H4 (cell line): ENCODE measurements at places on chromosomes 7 and 10.

DNA sequence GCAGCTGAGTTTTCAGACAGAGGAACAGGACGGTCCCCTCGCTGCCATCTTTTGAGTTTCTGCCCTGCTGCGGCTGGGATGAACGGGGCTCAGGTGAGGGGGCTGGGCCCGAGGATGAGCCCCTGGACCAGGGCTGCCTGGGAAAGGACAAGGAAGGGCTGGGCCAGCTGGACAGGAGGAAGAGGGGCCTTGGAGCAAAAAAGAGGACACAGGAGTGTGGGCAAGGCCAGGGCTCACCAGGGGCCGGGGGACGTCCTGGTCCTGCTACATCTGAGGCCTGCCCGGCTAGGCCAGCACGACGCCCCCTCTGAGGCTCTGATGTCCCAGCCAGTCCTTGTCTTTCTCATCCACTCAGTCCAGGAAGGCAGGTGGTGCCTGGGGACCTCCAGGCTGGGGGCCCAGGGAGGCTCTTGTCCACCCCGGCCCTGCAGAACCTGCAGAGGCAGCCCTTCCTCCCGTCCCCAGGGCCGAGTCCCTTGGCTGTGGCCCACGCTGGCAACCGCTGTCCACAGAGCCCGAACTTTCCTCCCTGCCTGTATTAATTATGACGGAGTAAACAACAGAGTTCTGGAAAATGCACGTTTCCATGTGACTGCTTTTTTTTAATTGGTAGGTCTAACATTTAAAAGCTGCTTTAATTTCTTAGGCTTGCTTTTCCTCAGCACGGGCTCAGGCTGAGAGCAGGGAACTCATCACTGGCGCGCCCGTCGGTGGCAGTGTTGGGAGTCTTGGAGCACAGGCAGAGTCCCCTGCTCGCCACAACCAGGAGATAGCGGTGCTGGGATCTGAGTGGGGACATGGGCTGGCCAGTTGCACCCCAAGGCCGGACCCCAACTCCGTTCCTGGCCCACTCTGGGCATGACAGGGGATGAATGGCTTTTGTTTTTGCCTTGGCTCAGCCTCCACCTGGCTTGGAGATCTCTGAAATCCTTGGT lies 187.7 kb downstream of the ELFN1 start:
- no peak for DNase-seq

DNA sequence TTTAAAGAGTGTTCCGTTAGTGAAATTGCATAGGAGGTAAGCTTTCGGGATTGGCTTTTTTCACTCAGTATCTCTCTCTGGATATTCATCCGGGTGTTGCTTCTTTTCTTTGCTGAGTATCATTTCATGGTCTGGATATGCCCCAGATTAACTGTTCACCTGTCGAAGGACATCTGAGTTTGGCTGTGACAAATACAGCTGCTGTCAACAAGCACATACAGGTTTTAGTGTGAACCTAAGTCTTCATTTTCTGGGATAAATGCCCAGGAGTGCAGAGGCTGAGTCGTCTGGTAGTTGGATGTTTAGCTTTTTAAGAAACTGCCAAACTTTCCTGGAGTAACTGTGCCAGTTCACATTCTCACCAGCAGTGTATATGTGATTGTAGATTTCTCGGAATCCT lies 5.6 kb downstream of the DOCK1 start:
- no peak for DNase-seq

DNA sequence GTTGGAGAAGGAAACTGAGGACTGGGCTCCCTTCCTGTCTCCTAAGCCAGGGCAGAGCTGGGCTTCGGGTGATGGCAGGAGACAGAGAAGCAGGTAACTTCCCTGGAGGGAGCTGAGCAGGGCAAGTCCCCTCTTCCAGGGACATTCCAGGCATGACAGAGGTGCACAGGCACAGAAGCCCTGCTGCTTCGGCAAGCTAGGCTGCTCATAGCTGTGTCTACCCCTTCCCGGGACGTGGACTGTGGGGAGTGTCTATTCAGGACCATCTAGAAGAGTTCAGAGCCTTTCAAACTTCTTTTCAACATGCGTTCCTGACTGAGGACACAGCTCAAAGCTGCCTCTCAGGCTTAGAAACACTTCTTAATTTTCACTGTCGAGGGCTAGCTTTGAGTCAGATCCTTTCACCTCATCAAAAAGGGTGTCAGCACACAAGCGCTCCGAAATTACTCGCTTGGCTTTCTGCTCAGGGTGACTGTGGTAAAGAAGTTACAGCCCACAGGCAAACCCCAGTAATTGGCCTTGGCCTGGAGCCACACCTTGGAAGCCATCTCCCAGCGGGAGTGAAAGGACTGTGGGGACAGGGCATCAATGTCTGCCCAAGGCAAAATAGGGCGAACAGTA lies 63.7 kb upstream of the STEAP1B start:
- peak; percentile 82 for DNase-seq

- no peak for DNase-seq
Observed at GRCh38 chr10:64156166-64156565, 635.0 kb downstream of the REEP3 start.

- peak; percentile 66 for DNase-seq
Observed at GRCh38 chr7:81367326-81367931, 402.4 kb downstream of the HGF start.

DNA sequence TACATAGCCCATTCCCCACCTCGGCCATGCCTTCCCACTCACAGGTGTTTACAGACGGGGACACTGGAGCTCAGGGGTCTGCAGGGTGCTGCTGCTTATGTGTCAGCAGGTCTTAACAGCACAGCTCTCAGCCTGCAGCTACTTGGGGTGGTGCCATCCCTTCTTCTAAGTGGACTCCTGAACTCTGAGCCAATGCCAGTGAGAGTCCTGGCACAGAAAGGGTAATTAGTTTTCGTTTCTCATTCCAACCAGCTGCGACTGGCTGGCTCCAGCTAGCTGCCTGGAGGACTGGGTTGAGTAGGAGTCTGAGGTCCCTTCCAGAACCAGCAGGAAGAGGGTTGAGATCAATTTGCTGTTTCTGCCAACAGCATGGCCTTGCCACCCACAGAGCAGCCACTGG lies 88.3 kb upstream of the AGK start:
- peak; percentile 21 for DNase-seq

DNA sequence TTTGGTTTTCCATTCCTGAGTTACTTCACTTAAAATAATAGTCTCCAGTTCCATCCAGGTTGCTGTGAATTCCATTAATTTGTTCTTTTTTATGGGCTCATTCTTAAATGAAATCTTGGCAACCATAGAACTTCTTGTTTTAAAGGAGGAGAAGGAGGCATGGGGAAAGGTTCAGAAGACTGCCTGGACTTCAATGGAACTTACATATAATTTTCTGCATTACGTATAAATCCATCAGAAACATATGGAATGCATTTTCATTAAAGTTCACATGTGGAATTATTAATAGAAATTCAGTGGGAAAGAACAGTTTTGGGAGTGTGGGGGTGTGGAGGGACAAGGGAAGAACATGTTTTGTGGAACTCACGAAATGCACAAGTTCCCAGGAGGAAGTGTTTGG lies 176.6 kb upstream of the PRKCQ start:
- DNase-seq: no peak

DNA sequence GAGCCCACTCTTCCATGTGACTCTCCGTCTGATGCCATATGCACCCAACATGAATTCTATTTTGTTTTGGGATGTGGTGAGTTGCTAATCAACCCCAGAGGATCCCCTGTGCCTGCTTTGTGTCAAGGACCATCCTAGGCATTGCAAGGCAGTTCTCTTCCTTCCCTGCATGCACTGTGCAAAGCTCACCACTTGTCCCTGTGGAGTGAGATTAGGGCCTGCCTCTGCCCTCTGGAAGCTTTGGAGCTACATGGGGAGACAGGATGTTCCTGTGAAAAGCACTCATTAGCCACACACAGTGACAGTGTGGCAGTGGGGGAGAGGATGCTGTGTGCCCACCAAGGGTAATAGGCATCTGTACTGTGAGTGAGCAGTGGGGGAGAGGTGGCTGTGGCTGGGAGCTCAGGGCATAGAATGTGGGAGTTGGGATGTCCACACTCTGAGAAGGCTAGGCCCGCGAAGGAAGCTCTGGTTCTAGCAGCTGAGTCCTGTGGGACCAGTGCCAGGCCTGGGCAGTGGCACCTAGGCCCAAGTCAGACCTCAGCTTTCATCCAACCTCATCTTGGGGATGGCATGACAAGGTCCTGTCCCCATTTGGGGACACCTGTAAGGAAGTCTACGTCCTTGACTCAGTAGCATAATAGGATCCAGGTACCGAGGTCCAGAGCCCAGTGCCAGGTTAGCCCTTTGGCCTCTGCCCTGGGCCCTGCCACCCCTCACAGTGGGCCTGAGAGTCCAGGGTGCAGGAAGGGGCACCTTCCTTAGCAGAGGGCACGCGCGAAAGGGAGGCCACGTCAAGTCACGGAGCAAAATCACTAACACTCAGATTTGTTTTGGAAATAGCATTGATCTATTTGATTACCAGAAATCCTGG lies 6.6 kb downstream of the ADRA2A start:
- no peak for DNase-seq

DNA sequence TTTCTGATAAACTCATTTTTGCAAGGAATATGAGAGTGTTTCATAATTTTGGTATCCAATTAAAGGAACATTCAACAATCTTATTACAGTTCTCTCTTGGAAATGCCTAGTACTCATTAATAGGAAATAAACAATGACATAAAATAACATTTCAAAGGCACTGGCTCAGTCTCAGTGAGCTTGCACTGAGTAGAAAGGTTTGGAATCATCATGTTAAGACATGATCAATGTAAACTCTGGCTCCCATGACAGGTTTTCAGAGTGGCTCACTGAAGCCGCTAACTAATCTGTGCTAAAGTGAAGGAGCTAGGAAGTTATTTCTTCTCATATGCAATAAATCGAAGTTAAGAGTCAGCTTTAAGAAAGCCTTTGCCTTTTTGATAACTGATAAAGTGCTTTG lies 203.3 kb upstream of the HGF start:
- no peak for DNase-seq

GRCh38 chr10:79060641-79061255 lies 8.0 kb upstream of the ZMIZ1 start:
- DNase-seq: no peak

GRCh38 chr7:67917437-67917755 lies 920.8 kb downstream of the TYW1 start:
- no peak for DNase-seq

- no peak for DNase-seq
Observed at GRCh38 chr7:128872394-128872824, 9.8 kb downstream of the ATP6V1F start.

- peak; percentile 13 for DNase-seq
Observed at GRCh38 chr10:16777473-16778370, 39.5 kb downstream of the RSU1 start.

DNA sequence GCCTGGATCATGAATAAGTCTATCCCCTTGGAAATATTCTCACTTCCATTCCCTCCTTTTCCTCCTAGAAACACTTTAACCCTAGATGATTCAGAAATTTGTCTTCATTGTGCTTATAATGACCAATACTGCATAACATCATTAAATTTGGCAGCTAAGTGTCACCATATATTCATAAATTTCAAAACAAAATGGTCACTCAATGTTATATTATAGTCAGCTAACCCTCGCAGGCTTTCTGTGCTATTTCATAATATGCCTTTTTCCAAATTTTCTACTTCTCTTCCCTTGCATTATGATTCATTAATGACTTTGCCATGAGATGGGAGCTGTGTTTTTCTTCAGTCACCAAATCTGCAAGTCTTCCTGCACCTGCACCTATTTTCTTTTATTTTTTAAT lies 308.3 kb upstream of the AKR1E2 start:
- DNase-seq: no peak

DNA sequence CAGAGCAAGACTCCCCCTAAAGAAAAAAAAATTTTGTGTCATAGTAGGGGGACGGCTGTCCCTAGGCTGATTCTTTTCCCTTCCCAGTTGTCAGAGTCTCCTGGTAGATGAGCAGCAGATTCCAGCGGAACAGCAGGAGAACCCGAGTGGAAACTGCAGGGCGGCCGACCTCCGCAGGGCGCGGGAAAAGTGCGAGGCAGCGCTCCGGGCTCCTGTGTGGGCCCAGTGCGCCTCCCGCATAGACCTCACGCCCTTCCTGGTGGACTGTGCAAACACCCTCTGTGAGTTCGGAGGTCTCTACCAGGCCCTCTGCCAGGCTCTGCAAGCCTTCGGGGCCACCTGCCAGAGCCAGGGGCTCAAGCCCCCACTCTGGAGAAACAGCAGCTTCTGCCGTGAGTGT lies 46.0 kb downstream of the ZAN start:
- DNase-seq: no peak

GRCh38 chr10:32972460-32972859 lies 14.4 kb upstream of the ITGB1 start:
- DNase-seq: no peak

- no peak for DNase-seq
Observed at GRCh38 chr7:102230593-102230992, 56.1 kb upstream of the SH2B2 start.

GRCh38 chr7:5477126-5477525 lies 53.5 kb upstream of the TNRC18 start:
- no peak for DNase-seq
